ENCODE measurements at places on chromosomes 3 and 15. TPM values are rescaled to one million over a fixed set of nuclear protein-coding genes. Genes with fewer than 3 reads are reported as not detected.

PARP3 gene
- total RNA-seq: 5.4 TPM

DNA sequence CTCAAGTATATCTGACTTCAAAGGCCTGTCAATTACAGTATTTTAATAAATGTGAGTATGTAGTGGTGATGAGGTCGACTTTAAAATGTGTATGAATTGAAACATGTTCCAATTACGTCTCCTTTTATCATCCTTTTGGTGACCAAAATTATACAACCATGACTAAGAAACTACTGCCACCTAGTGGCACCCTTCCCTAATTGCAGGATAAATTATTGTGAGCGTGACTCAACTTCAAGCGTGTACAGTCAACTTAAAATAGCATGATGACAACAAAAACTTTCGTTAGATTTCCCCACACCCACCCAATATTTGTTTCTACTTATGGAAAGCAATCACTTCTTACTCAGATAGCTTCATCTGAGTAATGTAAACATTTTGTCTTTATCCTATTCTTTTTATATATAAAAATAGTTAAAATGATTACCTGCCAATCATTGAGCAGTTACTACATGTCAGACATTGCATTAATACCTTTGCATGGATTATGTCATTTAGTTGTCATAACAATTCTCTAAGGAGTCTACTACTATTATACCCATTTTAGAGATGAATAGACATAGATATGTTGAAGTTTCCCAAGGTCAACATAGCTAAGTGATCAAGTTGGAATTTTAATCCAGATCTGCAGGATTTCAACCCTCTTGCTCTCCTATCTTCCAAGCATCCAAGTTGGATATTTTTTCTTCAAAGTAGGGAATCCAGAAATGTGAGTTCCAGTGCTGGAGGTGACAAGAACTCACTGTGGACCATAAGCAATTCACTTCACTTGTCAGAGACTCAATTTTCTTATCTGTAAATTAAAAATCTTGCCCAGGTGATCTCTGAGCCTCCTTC is 106.0 kb downstream of the MEX3B start:
- peaks cover 1% of the 10 kb centered on the region for H3K36me3 ChIP-seq
- H3K4me3 ChIP-seq: no peak overlapping the region
- DNase-seq: no peak
- H3K4me1 ChIP-seq: peaks cover 6% of the 10 kb centered on the region
- H3K27ac ChIP-seq: no peak overlapping the region
- no peaks in the 10 kb centered on the region for H3K27me3 ChIP-seq

DNA sequence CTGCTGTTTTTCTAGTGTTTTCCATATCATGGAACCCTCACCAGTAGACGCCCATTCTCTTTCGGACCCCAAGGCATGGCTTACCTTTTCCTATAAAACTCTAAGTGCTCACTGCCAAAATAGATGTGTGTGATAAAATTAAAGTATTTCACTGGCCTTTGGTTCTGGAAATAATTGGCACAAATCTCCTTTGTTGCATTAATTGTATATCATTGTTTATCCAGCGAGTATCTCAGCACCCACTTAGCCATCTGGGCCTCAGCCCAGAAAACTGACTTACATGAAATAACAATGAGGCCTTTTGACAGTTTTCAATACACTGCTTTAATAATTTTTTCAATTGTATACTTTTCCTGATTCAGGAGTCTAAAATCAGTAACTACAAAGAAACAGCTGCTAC is 105.1 kb downstream of the MECOM start:
- no peak overlapping the region for H3K27ac ChIP-seq
- no peak overlapping the region for H3K4me3 ChIP-seq
- H3K4me1 ChIP-seq: peaks cover 17% of the 10 kb centered on the region
- H3K36me3 ChIP-seq: peaks cover 9% of the 10 kb centered on the region

GRCh38 chr3:34868935-34869334 is 770.4 kb upstream of the ARPP21 start:
- no peaks in the 10 kb centered on the region for H3K4me1 ChIP-seq
- no peaks in the 10 kb centered on the region for H3K36me3 ChIP-seq
- H3K27me3 ChIP-seq: no peaks in the 10 kb centered on the region
- H3K4me3 ChIP-seq: no peak overlapping the region
